ENCODE measurements at places on chromosomes 11 and 22. TPM values are rescaled to one million over a fixed set of nuclear protein-coding genes. Genes with fewer than 3 reads are reported as not detected.

Gene MS4A6E
- polyA plus RNA-seq, result not detected

- DNase-seq, result no peak
Observed at GRCh38 chr11:117826190-117826570, 1.6 kb upstream of the FXYD2 start.

DNA sequence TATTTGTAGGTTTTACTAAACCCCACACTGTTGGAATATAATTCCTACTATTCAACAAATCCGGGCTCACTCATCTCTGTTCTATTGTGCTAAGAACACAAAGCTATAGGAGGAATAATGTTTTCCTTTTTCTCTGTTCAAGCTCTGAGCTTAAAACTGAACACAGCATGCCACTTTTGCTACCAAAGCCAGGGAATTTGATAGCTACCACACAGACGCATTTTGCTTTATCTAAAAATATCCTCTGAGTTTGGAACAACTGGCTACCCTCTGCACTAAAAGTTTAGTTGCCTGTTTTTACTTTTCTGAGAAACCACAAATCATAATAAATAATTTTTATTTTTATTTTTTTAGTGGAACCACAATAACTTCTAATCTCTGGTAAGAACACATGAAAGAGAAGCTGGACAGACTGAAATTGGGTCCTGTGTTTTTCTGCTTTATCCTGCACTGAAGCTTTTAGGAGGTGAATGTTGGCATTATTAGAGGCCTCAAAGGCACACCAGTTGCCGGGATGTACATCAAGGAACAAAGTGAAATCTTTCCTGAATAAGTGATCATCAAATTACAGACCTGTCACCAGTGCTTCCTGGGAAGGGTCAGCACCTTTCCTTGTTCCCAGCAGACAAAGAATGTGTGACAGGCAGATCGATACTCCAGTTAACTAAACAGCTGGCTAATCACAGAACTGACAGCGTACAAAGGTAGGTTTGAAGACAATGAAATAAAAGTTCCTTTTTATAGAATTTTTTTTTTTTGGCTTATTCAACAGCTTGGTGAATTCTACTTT is 523.2 kb upstream of the TENM4 start:
- DNase-seq, result no peak

DNA sequence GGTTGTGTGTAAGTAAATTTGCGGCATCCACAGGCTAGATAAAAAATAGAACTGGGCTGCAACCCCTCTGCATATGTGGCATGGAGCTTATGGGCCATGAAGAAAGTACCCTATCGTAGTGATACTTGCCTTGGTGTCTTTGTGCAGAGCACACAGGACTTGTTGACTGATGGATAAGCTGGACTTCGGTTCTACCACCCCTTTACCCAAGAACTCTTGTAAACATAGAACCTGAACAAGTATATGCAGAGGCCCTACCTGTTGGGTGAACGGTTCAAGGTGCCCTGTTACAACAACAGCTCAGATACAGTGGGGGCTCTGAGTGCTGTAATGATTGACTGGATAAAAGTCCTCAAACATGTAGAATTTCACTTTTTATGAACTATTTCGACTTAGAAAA is 3.0 kb upstream of the LGR4 start:
- DNase-seq, result no peak

GRCh38 chr11:73384872-73385689 is 8.9 kb downstream of the RELT start:
- DNase-seq, result no peak

Gene ST14
- not detected for polyA plus RNA-seq

- DNase-seq, result no peak
Observed at GRCh38 chr22:35357883-35358621, 22.8 kb upstream of the HMOX1 start.

- DNase-seq, result no peak
Observed at GRCh38 chr22:23100124-23100801, 29.9 kb downstream of the GNAZ start.

Gene TCN1
- polyA plus RNA-seq, result not detected

- DNase-seq, result no peak
Observed at GRCh38 chr11:115193914-115194801, 310.1 kb downstream of the CADM1 start.

- no peak for DNase-seq
Observed at GRCh38 chr22:20537983-20538382, 30.6 kb downstream of the MED15 start.

- DNase-seq, result no peak
Observed at GRCh38 chr22:28951969-28952521, 68.7 kb downstream of the ZNRF3 start.

DNA sequence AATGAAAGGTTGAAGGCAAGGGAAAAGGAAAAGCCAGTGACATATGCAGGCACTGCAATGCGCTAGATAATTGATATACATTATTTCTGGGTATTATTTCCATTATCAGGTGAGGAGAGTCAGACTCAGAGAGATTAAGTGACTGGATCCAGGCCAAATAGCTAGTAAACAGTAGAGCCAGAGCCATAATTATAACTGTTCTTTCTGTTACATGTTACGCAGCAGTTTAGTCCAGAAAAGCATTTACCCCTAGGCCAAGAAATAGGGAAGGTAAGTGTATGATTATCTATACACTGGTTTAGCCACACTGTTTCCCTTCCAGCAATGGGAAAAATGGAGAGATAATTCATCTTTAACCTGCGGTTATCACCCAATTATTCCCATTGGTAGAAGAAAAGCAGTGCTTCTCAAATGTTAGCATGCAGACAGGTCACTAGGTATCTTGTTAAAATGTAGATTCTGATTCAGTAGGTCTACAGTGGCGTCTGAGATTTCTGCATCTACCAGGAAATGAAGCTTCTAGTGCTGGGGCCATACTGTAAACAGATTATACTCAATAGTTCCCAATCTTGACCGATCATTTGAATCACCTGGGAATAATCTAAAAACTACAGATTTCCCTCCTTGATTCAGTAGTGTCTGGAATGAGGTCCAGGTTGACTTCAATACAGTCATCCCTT is 69.4 kb downstream of the RBFOX2 start:
- DNase-seq, result no peak

GRCh38 chr22:46106279-46107022 is 43.9 kb upstream of the PPARA start:
- DNase-seq, result no peak

DNA sequence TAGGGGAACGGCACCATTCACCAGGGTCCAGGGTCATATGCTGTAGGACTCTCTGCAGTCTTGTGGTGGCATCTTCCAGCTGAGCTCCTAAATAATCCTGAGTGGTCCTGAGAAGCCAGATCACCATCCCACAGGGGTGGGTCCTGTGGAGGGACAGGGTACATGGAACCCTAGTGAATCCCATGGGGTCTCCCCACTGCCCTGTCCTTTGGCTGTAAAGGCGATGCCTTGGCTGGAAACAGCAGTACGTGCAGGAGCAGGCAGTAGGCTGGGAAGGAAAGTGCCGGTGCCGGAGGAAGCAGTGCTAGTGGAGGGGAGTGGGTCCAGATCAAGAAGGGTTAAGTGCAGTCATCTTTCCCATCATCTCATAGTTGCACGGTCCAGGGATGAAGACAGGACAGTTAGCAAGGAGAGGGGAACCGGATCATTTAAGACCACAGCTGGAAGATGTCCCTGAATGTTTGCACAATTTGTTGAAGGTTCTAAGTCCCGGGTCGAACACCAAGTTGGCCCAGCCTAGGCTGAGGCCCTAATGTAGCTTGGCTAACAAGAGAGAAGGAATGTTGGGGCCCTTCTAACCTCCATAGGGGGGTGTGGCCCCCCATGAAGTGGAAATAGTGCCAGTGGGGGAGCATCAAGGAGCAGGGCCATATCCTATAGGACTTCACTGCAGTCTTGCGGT is 18.1 kb downstream of the TSPAN32 start:
- DNase-seq, result no peak

GRCh38 chr11:82601711-82602110 is 132.0 kb downstream of the FAM181B start:
- no peak for DNase-seq

DNA sequence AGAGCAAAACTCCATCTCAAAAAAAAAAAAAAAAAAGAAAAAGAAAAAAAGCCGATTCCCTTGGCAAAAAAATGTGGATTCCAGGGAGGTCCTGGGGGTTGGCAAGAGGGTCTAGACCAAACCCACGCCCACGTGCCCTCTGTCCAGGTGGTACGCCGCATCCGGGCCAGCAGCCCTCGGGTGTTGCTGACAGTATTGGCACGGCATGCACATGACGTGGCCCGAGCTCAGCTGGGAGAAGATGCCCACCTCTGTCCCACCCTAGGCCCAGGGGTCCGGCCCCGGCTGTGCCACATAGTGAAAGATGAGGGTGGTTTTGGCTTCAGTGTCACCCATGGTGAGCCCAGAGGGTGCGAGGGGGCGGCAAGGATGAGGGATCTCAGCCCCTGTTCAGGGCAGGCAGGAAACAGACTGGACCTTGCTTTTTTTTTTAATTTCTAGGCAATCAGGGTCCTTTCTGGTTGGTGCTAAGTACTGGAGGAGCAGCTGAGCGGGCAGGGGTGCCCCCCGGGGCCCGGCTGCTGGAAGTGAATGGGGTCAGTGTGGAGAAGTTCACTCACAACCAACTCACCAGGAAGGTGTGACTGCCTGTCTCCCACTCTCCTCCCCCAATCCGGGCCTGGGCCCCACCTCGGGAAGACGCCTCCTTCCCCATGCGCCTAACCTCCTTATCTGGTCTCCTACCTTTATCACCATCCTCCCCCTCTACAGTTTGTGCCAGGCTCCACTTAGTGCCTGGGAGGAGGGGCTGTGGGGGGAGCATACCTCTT is 2.0 kb downstream of the NHERF4 start:
- DNase-seq, result no peak

DNA sequence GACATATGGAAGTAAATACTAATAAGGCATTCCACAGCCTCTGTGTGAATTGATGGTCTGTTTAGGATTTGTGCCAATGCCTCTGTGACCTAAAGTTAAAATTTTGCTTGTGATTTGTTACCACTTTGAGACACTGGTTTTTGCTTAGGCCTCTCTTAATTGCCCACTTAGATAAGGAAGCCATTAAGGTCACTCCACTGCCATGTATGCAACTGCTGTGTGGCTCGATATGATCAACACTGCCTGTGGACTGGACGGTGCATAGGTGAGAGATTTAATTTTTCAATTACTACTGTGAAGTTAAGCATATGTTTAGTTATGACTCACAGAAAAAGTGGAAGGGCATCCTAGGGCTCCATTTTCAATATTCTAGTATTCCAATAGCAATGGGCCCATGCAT is 36.9 kb downstream of the CSRP3 start:
- no peak for DNase-seq

Gene OR52A1
- polyA plus RNA-seq, result not detected

GRCh38 chr11:126483621-126484195 is 128.2 kb downstream of the ST3GAL4 start:
- DNase-seq, result no peak

Gene TECTA
- 0.37 TPM for polyA plus RNA-seq

Gene CD3E
- not detected for polyA plus RNA-seq

GRCh38 chr11:2826679-2827056 is 58.9 kb downstream of the CDKN1C start:
- DNase-seq, result no peak

DNA sequence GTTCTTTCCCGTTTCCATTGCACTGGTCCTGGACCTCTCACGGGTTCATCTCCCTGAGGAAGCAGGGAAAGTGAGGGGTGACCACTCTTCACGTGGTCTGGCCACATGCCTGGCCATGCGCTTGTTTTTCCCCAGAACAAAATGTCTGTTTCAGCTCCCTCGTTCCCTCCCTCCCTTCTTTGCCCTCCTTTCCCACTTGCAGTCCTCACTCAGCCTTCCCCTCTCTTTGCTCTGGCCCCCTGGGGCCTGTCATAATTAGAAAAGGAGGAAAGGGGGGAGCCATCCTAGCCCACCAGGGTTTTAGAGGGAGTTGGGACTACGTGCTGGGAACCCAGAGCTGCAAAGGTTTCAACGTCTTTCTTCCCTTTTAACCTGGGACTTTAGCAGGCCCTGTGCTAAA is 52.8 kb upstream of the CADM1 start:
- no peak for DNase-seq

Gene RIMBP3C
- not detected for polyA plus RNA-seq

Gene XKR3
- polyA plus RNA-seq, result not detected

DNA sequence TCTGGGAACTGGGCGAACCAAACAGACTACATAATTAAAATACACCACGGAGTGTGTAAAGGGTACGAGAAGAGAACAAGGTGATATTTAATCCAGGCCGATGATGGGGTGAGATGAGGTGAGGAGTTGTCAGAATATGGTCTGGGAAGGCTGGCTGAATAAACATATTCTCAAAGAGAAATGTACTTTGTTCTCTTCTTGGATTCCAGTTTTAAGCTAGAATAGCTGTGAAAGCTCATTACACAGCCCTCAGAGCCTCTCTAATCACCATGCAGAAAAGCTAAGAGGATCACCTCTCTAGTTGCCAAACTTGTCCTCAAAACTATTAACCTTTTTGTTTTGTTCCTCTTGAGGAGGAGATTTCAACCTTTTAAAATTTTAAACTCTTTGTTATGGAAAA is 89.8 kb downstream of the ATG16L2 start:
- no peak for DNase-seq
